EH (cell line): ENCODE measurements at places on chromosomes 6 and 20.

DNA sequence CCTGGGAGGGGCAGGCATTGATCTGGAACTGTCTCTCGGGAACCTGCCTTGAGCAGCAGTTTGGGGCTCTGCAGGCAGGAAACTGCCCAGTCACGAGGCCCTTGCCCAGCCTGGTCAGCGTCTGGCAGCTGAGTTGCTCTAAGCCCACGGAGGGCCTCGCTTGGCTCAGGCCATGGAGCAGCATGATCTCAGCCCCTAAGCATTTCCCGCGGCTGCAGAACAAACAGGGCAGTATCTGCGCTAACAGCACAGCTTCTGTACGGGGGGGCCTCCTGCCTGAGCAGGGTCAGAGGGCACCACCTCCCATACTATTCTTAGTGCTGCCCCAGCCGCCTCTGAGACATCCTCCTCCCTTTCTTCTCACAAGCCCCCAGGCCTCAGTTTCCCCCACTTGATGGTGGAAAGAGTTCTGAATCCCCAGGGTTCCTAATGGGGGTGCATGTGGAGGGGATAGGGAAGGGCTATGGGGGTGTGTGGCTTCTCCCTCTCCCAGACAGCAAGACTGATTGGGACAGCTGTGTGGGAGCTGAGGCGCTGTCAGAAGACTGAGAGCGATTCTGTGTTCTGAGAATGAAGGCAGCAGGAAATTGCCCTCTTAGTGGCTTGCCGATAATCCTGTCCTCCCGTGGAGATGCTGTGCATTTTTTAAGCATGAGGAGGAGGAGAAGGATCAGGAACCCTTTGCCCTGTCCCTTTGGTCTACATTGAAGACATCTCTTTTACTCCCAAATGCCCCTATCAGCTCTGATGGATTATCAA lies 46.4 kb downstream of the MOCS1 start:
- peak; percentile 98 for DNase-seq

DNA sequence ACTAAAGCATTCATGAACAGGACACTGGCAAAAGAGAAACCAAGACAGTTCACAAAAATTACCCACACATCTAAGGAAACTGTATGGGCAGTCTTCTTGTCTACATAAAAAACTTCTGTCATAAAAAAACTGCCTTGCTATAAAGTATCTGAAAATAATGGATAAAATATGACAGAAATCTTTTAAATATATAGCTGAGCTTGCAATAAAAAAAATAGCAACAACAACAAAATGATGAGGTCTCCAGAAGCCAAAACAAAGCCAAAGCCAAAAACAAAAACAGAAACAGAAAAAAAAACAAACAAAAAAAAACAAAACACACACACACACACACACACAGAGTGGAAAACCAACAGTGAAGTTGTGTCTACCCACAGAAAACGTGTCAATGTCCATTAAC lies 14.8 kb downstream of the LY86 start:
- no peak for DNase-seq

- no peak for DNase-seq
These were observed 22.9 kb upstream of the SIM1 start for GRCh38 chr6:100487638-100488037.

GRCh38 chr6:36320475-36320874 lies 16.2 kb downstream of the BNIP5 start:
- no peak for DNase-seq

DNA sequence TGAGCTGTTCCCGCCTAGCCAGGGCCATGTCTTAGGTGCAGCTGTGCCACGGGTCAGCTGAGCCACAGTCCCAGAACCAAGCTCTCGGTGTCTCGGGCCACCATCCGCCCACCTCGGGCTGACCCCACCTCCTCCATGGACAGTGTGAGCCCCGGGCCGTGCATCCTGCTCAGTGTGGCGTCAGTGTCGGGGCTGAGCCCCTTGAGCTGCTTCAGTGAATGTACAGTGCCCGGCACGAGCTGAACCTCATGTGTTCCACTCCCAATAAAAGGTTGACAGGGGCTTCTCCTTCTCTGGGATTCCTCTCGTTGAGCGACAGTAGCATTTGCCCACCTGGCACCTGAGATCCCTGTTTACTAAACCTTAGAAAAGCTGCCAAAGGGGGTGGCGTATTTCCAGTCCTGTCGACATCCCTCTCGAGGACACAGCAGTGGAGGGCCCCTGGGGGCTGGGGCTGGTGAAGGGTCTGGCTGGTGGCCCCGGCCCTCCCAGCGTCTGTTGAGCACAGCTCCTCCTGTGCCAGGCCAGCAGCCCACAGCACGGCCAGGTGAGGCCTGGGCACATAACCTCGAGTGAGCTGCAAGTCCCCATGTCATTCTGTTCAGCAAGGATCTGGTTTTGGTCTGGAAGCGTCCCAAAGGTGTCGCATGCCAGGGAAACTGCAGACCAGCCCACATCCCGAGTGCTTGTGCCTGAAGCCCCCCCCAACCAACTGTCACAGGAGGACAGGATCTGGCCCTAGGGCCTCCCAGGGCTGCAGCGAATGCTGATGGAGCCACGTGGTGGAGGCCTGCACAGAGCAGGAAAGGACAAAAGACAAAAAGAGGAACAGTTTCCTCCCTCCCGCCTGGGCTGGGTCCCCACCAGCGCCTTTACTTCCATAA lies 21.2 kb upstream of the PYGB start:
- no peak for DNase-seq

DNA sequence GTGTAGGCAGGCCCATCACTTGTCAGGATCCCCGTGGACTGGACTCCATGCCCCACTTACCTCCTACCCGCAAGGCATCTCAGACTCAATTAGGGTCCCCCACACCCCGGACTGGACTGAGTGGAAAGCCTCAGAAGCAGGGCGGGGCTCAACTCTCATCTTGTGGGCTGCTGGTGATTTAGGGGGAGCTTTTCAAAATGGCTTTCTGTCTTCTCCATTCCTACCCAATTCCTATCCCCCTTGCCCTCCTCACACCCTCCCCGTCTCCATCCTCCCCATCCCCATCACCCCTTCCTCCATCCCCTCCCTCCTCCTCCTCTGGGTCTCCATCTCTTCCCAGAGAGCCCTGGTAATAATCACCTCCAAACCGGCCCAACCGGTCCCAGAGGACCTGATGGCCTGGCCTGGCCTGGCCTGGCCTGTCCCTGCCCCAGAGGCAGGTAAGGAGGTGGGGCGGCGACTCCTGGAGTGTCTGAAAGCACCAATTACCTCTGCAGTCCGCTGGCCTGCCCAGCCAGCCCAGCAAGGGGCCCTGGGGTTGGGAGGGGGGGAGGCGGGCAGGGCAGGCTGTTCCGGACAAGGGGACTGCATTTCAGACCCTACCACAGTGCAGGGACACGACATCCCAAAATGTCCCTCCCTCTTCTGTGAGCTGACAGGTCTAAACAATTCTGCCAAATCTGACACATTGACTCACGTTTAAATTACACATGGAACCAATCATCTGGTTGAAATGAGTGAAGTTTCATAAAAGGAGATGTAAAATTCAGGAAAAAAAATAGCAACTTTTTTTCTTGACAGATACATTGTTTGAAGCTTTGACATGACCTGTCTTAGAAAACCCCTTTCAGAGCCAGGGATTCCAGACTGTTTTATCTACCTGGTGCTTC lies 24.8 kb downstream of the MAFB start:
- DNase-seq: no peak

GRCh38 chr6:35051997-35052583 lies 89.0 kb downstream of the TCP11 start:
- DNase-seq: no peak

DNA sequence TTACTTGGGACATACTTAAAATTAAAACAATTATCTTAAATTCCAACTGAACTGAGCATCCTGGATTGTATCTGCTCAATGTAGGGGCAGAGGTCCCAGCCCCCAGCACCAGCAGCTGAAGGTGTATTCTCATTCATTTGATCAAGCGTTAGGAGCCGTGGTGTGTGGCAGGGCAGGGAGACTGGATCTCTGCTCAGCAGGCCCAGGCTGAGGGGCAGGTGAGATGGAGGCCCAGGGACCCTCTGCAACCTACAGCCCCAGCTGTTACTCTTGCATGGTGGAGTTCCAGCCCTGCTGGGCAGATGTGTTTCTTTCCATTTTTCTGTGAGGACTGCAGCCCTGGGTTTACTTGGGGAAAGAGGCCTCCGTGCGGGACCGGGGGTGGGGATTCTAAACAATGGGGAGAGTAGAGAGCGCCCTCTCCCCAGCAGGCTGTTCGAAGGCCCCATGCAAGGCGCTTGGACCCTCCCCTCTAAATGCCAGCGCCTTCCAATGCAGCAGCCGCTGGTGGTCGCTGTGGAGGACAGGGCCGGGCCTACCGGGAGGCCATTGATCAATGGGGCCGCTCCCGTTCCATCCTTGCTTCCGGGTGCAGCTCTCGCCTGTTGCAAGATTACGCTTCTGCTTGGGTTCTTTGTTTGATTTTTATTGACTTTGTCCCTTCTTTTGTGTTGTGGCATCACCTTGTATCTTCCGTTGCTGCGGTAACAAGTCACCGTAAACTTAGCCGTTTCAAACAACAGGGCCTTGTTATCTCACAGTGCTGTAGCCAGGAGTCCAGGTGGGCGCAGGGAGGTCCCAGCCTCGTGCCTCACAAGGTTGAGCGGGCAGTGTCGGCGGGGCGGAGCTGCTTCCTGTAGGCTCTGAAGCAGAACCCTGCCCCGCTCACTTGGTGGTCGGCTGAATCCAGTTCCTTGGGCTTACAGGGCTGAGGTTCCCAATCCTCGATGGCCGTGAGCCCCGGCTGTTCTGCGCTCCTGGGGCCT lies 134.8 kb upstream of the PHACTR3 start:
- no peak for DNase-seq

- peak; percentile 53 for DNase-seq
These were observed 43.6 kb downstream of the REPS1 start for GRCh38 chr6:138944412-138944811.

GRCh38 chr20:47113362-47114109 lies 218.9 kb downstream of the EYA2 start:
- DNase-seq: peak; percentile 53

DNA sequence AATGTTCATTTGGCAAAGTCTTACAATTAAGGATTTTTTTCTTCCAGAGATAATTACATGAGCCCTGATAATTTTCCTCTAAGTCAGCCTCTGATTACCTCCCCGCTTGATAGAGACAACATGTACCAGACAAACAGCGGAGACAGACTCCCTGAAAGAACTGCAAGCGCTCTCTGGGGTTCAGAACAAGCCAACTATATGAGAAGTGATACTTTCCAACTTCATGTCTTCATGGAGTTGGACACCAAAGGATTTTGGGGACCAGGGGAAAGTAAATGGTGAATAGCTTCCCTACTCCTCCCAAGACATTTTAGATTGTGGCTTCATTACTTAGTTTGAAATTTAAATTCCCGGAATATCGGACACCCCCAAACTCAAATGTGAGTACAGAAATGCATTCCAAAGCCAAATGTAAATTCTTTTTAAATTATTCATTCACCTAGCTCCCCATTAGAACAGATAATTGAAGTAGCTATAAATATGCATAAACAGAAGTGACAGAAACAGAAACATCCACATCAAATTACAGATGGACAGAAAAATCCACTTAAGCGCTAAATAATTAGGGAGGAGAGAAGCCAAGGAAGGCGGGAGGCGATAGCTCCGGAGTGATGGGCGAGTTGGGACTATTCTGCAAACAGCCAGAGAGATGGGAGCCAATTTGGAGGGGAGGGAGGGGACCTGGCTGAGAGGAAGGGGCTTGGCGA lies 129.7 kb upstream of the AKAP12 start:
- DNase-seq: no peak

DNA sequence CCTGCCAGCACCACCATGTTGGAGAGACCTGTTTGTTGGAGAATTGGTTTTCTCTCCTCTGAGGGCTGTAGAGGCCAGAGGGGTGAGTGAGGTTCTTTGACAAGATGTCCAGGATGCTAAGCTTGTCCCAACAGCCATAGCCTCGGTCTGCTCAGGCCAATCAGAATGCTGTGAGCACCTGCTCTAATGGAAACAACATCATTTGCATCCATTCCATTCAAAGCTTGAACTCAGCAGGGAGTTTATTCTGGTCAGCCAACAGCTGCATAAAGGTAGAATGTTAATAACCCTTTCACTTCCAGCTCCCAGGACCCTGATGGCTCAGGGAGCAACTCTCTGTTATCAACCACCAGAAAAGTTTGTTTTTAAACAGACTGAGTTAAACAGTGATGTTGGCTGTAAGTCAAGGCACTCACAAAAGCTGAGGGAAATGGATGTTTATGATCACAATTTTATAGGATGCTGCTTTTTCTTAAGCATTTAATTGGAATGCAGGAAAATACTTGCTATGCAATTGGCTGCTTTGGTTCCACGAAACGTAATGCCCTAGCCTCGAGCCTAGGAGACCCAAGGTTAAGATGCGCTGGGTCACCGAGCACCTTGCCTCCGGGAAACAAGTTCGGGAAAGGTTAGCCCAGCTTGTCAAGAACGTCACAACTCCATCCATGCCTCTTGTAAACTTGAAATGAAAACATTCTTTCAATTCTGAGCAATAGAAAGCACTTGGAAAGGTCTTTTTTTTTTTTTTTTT lies 155.2 kb downstream of the NFATC2 start:
- DNase-seq: peak; percentile 54

GRCh38 chr6:5126214-5126613 lies 41.1 kb downstream of the PPP1R3G start:
- peak; percentile 72 for DNase-seq

DNA sequence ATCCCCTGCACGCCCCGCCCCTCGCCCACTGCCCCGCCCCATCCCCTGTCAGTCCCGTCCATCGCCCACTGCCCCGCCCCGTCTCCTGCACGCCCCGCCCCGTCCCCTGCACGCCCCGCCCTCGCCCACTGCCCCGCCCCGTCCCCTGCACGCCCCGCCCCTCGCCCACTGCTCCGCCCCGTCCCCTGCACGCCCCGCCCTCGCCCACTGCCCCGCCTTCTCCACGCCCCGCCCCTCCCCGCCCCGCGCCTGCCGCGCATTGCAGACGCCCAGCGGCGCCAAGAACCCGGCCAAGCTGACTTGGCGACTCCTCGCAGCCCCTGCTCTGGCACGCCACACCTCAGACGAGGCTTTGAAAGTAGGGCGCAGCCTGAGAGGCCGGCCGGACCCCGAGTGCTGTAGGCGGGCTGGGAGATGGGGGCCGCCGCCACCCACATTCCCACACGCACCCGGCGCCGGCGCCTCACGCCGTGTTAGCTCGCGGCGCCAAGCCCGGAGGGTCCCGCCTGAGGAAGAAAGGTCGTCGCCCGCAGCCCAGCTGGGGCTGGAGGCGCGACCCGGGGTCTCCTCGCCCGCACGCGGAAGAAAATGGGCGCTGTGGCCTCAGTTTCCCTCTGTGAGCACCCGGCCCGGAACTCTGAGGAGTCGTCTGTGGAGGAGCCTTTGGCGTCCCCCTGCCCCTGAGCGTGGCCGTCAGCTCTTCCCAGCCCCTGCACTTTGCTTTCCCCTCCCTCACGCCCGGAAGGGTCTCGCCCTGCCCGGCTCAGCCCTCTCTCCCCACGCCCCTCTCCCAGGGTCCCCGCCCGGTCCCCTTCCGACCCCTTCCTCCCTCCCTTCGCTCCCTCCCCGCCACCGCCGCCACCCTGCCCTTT lies at the start of gene RAD21L1:
TSS of gene RAD21L1 (plus strand) at position 262 of the 872 bp plus-strand sequence. CDS start 2,410 bp downstream, outside the sequence.
- DNase-seq: peak; percentile 77

- DNase-seq: peak; percentile 19
These were observed 707 bp downstream of the MAN1A1 start for GRCh38 chr6:119348748-119349360.

- DNase-seq: peak; percentile 34
These were observed 44.1 kb downstream of the NEDD9 start for GRCh38 chr6:11188161-11188915.
